ENCODE measurements at places on chromosomes 7 and 10.

DNA sequence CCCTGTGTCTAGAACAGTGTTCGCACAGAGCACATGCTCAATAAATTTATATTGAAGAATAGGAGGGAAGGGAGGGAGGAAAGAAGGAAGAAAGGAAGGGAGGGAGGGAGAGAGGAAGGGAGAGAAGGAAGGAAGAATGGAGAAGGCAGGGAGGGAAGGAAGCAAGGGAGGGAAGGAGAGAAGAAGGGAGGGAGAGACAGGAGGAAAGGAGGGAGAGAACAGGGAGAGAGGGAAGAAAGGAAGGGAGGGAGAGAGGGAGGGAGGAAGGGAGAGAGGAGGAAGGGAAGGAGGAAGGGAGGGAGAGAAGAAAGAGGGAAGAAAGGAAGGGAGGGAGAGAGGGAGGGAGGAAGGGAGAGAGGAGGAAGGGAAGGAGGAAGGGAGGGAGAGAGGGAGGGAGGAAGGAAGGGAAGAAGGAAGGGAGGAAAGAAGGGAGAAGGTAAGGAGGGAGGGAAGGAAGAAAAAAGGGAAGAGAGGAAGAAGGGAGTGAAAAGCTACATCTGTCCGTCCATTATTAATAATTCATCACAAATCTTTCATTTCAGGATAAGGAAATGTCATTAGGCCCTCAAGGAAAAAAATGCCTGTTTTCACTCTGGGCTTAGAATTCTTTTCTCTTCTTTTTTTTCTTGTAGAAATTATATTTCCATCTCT lies 79.7 kb downstream of the GRK5 start:
- no peak for DNase-seq

- no peak for DNase-seq
Observed at GRCh38 chr7:36088966-36089365, 64.1 kb upstream of the EEPD1 start.

DNA sequence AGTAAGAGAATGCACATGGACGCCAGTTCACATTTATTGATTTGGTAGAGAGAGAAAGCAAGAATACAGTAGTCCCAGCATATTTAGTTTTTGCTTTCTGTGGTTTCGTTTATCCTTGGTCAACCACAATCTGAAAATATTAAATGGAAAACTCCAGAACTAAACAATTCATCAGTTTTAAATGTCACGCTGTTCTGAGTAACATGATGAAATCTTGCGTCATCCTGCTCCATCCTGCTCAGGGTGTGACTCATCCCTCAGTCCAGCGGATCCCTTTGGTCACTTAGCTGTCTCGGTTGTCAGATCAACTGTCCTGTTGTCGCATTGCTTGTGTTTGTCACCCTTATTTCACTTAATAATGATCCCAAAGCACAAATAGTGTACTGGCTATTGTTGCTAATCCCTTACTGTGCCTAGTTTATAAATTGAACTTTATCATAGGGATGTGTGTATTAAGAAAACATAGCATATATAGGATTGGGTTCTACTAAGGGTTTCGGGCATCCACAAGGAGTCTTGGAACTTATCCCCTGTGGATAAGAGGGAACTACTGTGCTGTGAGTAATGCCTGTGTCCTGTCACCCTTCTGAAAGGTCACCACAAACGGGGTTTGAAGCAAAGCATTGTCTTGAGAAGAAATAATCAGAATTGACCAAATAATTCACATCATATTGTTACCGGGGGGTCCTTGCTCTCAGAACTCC lies 73.6 kb downstream of the OTUD1 start:
- DNase-seq, result no peak

DNA sequence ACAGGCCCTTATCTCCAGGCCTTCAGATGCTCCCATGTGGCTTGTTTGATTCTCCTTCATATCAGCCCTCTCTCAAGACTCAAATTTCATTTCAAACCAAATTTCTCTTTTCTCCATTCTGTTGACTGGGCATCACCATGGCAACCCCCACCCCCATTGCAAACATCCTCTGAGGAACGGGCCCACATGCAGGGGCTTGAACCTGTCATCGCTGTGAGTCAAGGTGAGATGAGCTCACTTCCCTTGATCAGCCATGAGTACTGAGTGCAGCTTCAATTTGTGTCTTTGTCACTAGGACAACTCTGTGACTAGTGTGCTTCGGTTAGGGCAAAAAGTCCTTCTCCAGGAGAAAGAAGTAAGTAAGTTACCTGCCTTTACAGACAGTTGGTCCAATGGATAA lies 41.9 kb downstream of the CALML3 start:
- no peak for DNase-seq

GRCh38 chr10:93106631-93107072 lies 33.0 kb downstream of the CYP26A1 start:
- DNase-seq, result no peak

All from anterior cingulate cortex (tissue), 58 donors.